Right cardiac atrium (tissue), 5 donors: ENCODE measurements at places on chromosomes 13 and 19. TPM values are rescaled to one million over a fixed set of nuclear protein-coding genes. Genes with fewer than 3 reads are reported as not detected.

KLK2 gene
- not detected for total RNA-seq

CD37 gene
- total RNA-seq: 3.8 TPM

ZNF799 gene
- total RNA-seq: 3.1 TPM

PMIS2 gene
- not detected for total RNA-seq

UPK1A gene
- not detected for total RNA-seq

GZMM gene
- 0.26 TPM for total RNA-seq

LHB gene
- total RNA-seq: not detected

DNA sequence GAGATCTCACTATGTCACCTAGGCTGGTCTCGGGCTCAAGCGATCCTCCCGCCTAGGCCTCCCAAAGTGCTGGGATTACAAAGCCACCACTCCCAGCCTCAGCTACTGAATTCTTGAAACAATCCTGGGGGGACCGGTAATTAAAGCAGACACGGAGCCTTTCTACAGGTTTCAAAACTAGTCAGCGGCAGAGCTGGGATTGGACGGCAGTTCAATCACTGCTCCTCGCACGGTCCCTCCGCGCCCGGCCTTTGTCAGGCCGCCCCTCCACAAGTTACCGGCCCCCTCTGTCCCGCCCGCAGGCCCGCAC is 229 bp downstream of the BORCS8 start:
- no peak for DNase-seq

DNA sequence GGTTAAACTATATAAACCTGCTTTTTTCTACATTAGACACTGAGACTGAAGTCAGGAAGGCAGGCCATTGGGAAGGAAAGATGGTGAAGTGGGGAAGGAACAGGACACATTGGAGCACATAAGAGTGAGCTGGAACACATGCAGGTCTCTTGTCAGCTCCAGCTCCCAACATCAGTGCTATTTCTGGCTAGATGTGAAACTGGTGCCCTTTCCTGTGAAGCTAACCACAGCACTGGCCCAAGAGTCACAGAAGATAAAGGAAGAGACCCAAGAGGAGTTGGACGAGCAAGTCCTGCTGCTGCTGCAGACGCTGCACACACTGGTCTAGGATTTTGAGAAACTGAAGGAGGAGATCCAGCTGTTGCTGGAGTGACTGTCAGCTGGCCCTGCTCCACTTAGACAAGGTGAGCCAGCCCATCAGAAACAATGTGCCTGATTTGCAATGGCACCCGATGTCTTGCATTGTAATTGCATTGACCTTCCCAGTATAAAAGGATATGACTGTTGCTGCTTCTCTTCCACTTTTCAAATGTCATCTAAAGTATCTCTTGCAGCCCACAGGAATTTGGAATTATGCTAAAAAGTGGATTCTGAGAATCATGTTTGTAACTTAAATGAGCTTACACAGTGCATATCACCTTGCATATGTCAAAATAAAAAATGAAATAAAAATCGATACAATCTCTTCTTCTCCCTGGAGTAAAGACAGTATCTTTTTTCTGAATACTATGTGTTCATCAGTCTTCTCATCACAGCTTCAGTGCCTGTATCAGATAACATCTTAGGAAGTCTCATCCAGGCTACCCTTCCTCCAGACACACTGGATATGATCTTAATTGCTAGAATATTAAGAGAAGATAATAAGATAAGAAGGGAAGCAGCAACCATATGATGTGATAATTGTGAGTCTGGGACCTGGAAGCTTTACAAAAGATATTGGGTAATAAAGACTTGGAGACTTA is 230.7 kb upstream of the SPRY2 start:
- DNase-seq: no peak

- no peak for DNase-seq
Measured at GRCh38 chr19:8115805-8116396, 33.5 kb downstream of the FBN3 start.

DNA sequence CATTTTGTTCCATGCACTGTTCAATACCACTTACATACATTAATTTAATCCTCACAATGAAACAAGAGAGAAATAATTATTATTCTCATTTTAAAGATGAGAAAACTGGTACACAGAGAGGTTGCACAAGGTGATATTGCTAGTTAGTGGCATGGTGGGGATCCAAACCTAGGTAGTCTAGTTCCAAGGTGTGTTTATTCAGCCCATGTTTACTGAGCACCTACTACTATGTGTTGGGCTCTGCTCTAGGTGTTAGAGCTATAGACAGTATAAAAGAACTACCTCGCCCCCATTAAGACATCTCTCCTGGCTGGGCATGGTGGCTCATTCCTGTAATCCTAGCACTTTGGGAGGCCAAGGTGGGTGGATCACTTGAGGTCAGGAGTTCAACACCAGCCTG is 3.2 kb upstream of the PMIS2 start:
- DNase-seq: no peak

- no peak for DNase-seq
Measured at GRCh38 chr13:110797230-110797877, 83.9 kb downstream of the ING1 start.

DNA sequence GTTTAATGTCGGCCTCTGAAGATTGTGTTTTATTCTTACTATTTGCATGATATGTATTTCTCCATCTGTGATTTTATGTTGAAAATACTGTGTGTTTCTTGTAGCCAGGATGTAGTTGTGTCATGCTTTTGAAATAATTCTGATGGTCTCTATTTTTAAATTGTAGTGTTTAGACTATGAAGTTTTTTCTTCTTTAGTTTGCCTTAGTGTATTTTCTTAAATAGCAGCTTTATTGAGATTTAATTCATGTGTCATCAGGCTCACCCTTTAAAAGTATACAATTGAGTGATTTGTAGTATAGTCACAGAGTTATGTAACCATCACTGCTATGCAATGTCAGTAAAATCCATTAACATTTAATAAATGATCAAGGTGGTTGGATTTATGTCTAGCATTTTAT is 74.5 kb downstream of the PCCA start:
- DNase-seq: no peak
